ENCODE measurements at places on chromosomes 2 and 18.

GRCh38 chr2:109435901-109436598, 177.7 kb downstream of the SEPTIN10 start:
- peak; percentile 32 for DNase-seq

DNA sequence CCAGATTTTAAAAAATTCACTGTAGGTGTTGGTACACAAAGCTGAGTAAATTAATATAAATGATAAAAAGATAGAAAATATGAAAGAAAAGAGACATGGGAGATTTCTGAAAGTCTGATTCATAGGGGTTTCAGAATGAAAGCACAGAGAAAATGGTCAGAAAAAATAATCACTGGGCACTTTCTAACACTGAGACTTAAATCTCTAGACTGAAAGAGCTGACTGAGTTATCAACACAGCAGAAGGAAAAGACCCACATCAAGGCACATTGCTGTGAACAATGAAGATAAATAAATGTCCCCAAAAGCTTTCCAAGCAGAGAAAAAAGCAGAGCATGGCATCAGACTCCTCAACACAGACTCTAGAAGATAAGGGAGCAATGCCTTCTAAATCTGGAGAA, 277.2 kb downstream of the BCL2 start:
- no peak for DNase-seq

GRCh38 chr2:10440736-10441135, 7.4 kb downstream of the ODC1 start:
- no peak for DNase-seq

DNA sequence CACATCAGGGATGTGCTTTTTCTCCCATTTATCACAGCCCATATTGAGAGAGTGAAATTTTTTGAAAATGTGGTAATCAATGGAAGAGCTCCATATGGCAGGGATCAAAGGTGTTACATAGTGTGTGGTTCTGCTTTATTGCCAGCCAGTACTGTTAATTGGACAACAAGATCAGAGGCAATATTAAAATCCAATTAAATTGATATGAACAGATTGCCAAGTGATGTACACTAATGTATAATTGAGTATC, 338.9 kb downstream of the BCL11A start:
- no peak for DNase-seq

GRCh38 chr2:175662335-175662734, 339.7 kb downstream of the LNPK start:
- DNase-seq = no peak

GRCh38 chr2:137886083-137886831, 78.0 kb upstream of the HNMT start:
- DNase-seq = no peak

DNA sequence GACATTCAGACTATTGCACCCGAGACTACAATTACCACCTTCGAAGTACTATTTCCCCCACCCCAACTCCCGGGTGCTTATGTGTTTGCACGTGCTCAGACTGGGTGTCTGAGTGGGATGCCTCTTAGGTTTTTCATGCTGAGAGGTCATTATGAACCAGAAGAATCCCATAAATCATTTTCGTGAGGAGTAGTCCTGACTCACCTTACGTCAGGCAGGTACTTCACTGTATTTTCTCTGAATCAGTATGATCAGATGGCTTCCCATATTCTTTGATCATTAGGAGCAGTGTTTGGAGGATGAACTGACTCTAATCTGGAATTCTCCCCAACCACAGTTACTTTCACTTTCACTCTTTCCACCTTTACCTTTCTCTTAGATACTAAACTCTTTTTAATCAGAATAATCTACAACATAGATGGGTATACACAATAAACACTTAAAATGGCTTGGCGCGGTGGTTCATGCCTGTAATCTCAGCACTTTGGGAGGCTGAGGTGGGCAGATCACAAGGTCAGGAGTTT, 38.4 kb upstream of the STAT4 start:
- DNase-seq = no peak

- peak; percentile 98 for DNase-seq
Measured at GRCh38 chr2:47344890-47345589, 57.9 kb upstream of the MSH2 start.

DNA sequence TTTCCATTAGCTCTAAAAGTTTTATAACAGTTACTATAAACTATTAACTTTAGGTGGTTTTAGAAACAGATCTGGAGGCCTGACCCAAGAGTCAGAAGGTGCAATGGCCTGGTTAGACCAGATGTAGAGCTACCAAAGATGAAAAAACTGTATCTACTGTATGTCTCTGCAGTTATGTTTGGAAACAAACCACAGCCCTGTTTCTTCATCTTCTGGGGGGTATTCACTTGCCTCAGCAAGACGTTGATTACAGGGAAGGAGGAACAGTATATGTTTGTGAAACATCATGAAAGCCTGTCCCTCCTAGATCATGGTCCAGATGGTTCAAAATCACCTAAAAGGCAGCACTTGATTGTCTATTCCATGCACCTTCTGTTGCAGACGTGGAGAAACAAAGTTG, 220.2 kb downstream of the SUCLG1 start:
- no peak for DNase-seq

GRCh38 chr2:106108791-106109190, 85.3 kb downstream of the UXS1 start:
- DNase-seq = no peak

DNA sequence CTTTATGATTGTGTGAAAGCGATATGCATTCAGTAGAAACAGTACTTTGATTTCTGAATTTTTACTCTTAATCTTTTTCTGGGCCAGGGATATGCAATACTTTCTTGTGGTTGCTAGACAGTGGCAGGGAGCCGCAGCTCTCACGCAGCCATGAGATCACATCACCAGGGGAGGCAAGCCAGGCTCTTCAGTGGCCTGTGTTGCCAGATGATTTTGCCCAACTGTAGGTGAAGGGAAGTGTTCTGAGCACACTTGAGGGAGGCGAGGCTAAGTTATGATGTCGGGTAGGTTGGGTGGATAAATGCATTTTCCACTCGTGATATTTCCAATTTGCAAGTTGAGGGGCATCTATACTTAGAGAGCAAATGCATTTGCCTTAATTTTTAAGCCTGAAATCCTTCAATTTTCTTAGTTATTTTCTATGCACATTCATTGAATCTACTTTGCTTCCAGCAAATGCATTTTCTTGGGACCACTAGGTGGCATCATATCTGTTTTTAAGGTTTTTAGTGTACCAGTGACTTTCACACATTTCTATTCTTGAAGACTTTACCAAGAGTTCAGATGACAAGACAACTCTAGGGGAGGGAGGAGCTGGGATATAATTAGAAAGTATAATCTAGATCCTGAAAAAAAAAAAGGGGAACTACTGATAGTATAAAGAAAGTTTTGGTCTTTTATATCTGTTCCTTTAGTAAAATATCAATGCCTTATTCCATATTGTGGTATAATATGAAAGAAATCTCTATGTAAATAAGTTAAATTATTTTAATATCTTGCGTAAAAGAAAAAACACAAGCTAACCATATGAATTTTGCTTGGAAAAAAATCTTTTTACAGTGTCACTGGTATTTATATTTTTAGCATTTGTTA, 643.3 kb downstream of the SOCS6 start:
- DNase-seq = peak; percentile 59

GRCh38 chr18:43312891-43313290, 35.6 kb upstream of the SYT4 start:
- DNase-seq = no peak

GRCh38 chr2:72040629-72041571, 106.8 kb downstream of the CYP26B1 start:
- DNase-seq = no peak

- no peak for DNase-seq
Measured at GRCh38 chr2:210818473-210818872, 262.1 kb downstream of the CPS1 start.

GRCh38 chr2:63881205-63881604, 39.5 kb downstream of the UGP2 start:
- no peak for DNase-seq

GRCh38 chr2:191050640-191050987, 36.6 kb upstream of the STAT1 start:
- DNase-seq = no peak

- DNase-seq = no peak
Measured at GRCh38 chr2:136254681-136255080, 136.7 kb upstream of the CXCR4 start.

DNA sequence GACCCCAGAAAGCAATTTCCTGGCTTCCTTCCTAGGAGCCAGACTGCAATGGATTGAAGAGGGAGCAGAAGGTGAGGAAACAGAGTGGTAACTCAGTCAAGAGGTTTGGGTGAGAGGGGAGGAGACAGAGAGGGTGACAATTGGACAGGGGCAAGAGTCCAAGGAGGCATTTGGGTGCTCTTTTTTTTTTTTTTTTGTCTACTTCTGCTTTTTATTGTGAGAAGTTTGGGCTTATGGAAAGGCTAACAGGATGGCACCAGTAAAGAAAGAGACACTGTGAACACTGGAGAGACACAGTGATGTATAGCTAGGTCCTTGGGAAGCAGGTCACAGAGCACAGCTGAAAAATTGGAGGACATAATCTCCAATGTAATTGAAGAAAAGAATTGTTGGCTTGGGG, 25.0 kb downstream of the CYBRD1 start:
- DNase-seq = no peak

DNA sequence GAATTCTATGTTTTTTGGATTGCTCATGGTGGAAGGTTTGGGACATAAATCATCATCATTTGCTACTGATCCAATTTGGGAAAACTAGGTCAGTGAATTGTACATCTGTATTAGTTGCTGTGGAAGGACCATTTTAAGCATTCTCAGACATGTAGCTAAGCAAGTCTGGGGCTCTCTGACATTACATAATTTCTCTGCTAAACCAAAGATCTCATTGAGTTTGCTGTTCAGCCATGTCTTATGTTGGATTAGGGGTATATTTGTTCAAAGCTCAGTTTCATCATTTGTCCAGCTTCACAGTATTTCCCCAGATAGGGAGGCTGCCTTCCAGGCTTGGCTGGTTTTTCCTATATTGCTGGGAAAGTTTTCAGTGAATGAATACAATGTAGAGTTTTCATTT, 399.7 kb downstream of the MTX2 start:
- no peak for DNase-seq

GRCh38 chr2:129400826-129401225, 578.6 kb upstream of the RAB6C start:
- no peak for DNase-seq

DNA sequence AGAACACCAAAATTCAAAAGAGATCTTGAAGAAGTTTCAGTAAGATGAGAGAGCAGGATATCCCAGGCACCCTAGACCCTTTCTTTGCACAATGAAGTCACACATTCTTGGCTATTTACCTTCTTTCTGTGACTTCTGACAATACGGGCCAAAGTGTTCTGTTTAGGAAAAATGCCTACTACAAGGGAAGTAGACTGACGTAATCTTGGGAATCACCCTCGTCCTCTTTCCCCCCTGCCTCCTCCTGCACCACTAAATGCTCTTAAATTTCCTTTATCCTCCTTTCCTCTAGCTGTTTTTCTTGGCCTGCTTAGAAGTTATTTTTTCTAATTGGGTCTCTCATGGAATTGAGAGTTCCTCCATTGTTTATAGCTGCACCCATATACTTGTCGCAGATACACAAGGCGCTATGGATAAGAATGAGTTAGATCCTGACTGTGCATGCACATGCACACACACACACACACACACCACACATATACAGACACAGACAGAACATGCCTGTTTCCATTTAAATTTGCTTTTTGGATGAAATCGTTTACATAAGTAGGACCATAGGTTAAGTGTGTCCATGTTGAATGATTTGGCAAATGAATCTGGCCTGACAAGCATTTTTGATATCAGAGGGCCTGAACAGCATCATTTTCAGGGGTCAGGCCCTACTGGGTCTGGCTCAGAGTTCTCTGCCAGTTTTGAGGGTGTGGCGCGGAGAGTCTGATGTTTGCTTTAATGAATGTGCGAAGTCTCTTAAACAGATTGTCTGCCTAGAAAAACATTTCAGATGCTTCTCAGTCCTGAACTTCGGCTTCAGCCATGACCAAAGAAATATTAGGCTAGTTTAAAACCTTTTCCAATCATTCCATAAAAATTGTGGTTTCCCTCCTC, 131.9 kb upstream of the NT5C1B start:
- DNase-seq = no peak

Data from pons (tissue), 1 donor.